ENCODE measurements at places on chromosomes 7 and 10.

DNA sequence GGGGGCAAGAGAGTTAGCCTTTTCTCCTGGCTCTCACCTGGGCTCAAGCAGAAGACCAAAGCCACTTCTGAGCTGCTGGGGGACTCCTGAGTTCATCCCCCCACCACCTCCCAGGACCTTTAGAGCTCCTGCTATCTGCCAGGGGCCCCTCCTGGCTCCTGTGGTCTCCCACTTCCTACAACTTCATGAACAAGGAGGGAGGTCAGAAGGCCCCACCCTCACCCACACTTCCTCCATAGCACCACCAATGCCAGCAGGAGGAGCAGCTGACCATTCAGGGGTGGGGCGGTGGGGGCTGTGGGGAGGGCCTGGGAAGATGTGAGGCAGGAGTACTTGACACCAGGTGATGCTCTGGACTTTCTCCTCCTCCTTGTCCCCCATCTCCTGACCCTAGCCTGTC, 32.6 kb upstream of the ADCYAP1R1 start:
- DNase-seq: no peak

GRCh38 chr10:6409971-6410643, 170.0 kb downstream of the PRKCQ start:
- DNase-seq: no peak

- DNase-seq: no peak
Observed at GRCh38 chr7:85178531-85179298, 8.1 kb downstream of the SEMA3D start.

DNA sequence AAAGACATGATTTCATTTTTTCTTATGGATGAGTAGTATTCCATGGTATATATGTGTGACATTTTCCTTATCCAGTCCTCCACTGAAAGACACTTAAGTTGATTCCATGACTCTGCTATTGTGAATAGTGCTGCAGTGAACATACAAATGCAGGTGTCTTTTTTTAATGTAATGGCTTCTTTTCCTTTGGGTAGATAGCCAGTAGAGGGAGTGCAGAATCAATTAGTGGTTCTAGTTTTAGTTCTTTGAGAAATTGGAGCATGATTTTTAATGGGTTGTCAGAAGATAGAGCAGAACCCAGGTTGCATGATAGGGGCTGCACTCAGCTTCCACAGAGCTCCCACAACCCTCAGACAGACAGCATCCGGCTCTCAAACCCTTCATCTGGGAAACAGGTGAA, 152.9 kb upstream of the PLXDC2 start:
- DNase-seq: no peak

GRCh38 chr7:157857578-157858075, 520.8 kb downstream of the DNAJB6 start:
- no peak for DNase-seq

DNA sequence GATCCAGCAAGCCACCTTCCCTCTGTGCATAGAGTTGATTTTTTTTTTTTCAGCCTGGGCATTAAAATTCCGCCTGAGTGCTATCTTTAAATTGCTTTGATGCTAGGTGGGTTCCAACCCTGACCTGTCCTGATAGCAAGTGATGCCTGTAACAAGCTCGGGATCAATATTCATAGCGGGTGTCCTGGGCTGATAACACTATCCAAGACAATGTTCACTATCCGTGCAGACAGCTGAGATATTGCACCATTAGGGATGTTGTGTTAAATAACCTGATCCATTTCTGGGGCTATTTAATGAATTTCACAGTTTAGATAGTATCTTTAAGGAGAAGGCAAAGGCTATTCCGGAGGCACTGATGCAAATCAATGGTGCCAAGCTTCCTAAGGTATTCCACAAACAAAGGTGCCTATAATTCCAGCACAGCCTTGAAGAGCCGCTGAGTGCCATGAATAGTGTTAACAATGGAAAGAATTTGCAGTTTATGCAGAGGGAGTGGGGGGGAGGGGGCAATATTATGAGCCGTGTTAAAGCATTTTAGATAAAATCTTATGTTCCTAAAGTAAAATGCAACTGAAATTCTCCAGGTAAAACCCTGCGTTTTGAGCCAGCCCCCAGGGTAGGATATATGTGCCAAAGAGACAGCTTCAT, 4.2 kb upstream of the NKX1-2 start:
- DNase-seq: no peak

- no peak for DNase-seq
Observed at GRCh38 chr7:101990811-101991418, 173.5 kb downstream of the CUX1 start.

GRCh38 chr10:84452003-84452402, 123.6 kb downstream of the CCSER2 start:
- DNase-seq: no peak

GRCh38 chr7:133052401-133052756, 29.5 kb downstream of the CHCHD3 start:
- DNase-seq: no peak

- no peak for DNase-seq
Observed at GRCh38 chr7:33706771-33707200, 198.6 kb upstream of the BMPER start.

DNA sequence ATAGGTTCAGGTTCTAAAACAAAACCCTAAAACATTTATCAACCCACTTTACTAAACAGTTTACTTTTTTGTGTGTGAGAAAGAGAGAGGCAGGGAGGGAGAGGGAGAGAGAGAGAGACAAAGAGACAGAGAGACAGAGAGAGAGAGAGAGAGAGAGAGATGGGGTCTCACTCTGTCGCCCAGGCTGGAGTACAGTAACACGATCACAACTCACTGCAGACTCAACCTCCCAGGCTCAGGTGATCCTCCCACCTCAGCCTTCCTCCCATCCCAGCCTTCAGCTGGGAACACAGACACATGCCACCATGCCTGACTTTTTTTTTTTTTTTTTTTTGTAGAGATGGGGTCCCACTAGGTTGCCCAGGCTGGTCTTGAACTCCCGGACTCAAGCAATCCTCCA, 52.9 kb downstream of the PARD3 start:
- no peak for DNase-seq

DNA sequence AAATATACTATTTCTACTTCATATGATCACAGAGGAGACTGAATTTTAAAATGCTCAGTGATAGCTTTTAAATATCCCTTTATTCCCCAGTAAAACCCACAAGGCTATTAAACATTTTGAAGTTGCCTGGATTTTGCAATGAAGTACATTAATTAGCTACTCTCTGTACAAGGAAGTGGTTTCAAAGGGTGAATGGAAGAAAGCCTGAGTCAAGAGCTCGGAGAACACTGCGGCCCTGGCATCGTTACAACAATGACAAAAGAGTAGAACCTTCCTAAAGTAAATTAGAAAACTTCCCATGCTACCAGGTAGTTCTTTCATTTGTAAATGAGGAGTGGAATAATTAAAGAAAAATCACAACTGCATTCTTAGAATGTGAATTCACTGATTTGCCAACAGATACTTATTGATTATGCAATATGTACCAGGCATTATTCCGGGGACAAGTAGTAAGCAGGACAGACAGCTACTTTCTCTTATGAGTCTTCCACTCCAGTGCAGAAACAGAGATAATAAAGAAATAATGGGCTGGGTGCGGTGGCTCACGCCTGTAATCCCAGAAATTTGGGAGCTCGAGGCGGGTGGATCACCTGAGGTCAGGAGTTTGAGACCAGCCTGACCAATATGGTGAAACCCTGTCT, 63.0 kb downstream of the ZNF22 start:
- DNase-seq: no peak

DNA sequence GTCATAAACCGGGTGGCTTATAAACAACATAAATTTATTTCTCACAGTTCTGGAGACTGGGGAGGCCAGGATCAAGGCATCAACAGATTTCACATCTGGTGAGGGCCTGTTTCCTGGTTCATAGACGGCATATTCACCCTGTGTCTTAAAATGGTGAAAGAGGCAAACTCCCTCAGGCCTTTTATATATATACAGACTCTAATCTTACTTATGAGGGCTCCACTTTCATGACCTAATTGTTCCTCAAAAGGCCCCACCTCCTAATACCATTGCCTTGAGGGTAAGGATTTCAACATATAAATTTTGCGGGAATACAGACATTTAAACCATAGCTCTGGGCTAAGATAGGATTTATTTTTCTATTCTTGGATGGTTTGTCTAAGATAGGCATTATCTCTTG, 187.2 kb downstream of the PPP1R3A start:
- no peak for DNase-seq

- DNase-seq: no peak
Observed at GRCh38 chr10:132827423-132827789, 41.5 kb upstream of the NKX6-2 start.

- DNase-seq: no peak
Observed at GRCh38 chr7:18706670-18707069, 211.1 kb downstream of the HDAC9 start.

GRCh38 chr10:70540089-70540788, 61.7 kb downstream of the PALD1 start:
- DNase-seq: peak; percentile 31

GRCh38 chr10:90162271-90162853, 461.0 kb downstream of the KIF20B start:
- DNase-seq: no peak

DNA sequence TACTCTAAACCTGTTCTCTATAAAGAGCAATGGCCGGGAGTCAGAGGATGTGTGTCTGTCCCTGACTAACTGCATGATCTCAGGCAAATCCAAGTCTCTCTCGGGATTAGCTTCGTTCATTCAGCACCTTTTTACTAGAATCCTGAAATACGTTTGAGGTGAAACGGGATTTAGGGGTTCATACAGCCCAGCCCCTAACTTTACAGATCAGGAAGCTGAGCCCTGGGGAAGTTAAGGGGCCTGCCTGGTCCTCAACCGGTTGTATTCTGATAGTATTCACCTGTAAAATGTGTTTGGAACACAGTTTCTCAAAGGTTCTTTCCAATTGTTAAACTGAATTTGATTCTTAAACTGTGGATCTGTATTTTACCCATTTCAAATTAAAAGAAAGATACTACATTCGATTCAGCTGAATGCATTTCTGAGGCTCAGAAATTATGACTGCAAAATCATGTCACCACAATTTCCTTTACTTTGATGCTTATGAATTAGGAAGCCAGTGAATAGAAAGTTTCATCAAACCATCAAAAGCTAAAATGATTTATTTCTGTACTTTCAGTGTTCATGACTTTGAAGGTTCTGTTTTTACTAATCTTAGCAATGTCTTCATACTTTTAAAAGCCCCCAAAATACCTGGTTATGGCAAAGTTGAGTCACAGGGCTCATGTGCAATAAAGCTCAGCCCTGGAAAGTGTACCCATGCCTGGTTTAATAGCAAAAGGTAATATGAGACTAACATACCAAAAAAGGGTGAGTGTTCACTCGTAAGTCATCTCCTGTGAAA, 28.9 kb upstream of the EZH2 start:
- peak; percentile 77 for DNase-seq

DNA sequence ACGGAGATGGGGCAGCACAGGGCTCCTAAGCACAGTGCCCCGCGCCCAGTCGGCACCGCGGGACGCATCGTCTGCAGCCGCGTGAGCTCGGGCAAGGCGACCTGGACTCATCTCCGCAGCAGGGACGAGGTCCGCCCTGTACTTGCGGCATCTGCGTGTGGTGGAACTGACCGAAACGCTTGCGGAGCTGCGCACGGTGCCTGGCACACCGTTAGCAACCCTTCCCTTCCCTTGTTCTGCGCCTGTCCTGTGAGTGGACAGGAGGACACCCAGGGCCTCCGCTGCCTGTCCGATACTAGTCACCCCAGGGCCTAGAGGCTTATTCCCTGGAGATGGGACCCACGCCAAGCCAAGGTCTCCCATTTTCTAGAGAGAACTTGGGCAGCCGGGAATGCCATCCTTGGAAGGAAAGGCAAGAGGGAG, 98.5 kb downstream of the WDR11 start:
- no peak for DNase-seq

GRCh38 chr7:24595671-24596418, 22.6 kb downstream of the PALS2 start:
- DNase-seq: no peak

GRCh38 chr7:114789161-114789560, 132.7 kb upstream of the MDFIC start:
- no peak for DNase-seq

GRCh38 chr10:5897504-5897903, 7.5 kb downstream of the FBH1 start:
- DNase-seq: no peak

- DNase-seq: no peak
Observed at GRCh38 chr10:29443745-29444523, 155.1 kb downstream of the LYZL1 start.

DNA sequence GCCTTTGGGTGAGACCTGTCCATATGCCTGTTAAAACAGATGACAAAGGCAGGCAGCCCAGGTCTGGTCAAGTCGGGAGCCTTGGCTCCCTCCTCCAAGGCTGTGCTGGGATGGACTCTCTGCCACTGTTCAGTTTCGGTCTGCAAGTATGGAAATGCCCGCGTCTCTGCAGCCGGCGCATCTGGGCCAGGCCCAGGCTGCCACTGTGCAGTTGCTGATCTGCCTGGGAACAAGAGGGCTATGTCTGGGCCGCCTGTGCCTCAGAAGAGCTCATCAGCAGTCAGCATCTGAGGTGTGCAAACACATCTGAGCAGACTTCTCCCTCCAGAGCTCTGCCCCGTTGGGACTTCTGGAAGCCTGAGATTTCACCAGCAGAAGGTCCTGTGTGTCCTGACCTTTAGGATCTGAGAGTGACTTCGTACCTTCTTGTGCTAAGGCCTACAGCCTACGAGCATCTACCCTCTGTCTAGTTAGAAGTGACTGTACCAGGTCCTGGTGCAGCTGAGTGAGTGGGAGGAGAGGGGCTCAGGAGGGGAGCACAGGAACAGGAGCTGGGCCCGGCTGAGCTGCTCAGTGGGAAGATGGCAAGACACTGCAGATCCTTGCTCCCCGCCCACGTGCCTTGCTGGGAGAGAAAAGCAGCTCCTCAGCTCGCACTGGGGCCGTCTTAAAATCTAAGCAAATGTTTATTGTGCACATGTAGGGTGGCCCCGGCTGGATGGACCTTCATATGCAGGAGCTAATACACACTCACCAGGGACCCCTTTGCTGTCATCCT, 50.9 kb downstream of the DOCK1 start:
- DNase-seq: no peak

GRCh38 chr10:31101123-31101522, 69.5 kb upstream of the ZNF438 start:
- DNase-seq: peak; percentile 75

DNA sequence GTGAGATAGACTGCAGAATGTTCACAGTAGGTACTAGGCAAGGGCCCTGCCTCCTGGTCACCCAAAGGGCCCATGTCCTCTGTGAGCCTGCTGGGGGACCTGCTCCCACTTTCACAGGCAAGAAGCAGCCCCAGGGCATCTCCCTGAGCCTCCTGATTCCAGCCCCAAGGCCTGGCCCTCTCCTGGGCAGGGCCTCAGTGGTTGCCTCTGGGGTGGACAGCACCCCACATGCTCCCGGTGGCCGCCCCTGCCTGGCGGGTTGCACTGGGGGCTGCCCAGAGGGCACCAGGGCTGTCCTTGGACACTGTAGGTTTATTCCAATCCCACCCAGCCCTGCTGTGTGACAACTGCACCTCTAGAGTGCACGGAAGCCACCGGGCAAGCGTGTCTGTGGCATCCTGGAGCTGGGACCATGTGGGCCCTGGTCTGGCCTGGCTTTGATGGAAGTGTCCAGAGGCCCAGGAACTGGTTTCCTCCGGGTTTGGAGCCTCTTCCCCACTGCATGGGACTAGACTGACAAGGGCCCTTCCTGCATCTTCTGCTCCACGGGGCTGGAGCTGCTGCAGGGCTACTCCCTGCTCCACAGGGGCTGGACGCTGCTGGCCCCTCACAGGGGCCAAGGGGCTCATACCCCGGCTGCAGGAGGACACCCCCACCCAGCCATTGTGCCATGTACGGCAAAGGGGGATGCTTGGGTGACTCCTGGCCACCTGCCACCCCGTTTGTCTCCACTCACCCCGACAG, 25.0 kb upstream of the SYCE1 start:
- no peak for DNase-seq

GRCh38 chr7:30310674-30311362, 26.4 kb downstream of the ZNRF2 start:
- DNase-seq: no peak
